ENCODE measurements at places on chromosomes 13 and 19. TPM values are rescaled to one million over a fixed set of nuclear protein-coding genes. Genes with fewer than 3 reads are reported as not detected.

- no peak for DNase-seq
Observed at GRCh38 chr13:105972306-105972721, 563.1 kb downstream of the EFNB2 start.

- DNase-seq, result no peak
Observed at GRCh38 chr19:43078311-43078710, 4.2 kb downstream of the PSG2 start.

DNA sequence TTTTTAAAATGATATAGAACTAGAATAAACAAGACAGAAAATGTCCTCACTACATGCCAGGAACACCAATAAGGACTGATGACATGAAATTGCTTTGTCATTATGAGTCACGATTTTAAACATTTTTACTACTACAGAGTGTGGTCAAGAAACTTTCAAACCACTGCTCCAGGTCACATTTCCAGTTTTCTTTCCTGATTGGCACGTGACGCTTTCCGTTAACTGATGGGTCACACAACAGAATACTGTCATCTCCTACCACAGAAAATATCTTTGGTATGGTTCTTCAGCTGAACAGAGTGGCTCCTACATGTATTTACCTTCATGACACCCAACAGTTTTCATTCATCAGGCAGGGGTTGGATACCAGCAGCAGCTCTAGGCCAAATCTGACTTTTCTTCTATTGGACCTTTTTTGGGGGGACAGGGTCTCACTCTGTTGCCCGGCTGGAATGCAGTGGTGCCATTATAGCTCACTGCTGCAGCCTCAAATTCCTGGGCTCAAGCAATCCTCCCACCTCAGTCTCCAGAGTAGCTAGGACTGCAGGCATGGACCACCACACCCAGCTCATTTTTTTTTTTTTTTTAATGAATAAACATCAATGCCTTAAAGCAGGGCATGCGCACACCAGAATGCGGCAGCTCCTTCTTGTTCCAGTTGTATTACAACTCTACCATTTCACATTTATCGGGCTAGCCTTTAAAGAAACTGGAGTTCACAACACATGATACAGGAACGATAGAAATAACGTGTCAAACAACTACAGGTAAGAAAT is 147.4 kb downstream of the RNF17 start:
- DNase-seq, result no peak

- DNase-seq, result no peak
Observed at GRCh38 chr13:52738719-52739467, 727 bp downstream of the CNMD start.

GRCh38 chr13:44259045-44260027 is 114.3 kb upstream of the SERP2 start:
- DNase-seq, result peak; percentile 55

GRCh38 chr13:106633321-106633720 is 65.4 kb upstream of the ARGLU1 start:
- no peak for DNase-seq

GRCh38 chr13:29802621-29803020 is 47.8 kb downstream of the UBL3 start:
- DNase-seq, result no peak

Gene SERP2
- polyA plus RNA-seq, result not detected

Gene CLEC17A
- polyA plus RNA-seq, result 0.20 TPM

Gene ZNF880
- 29.9 TPM for polyA plus RNA-seq
